ENCODE measurements at places on chromosomes 7 and 10.
A peak's percentile ranks its signal among the peaks of the same experiment; 100 is the strongest.

GRCh38 chr7:29113384-29114102, 32.8 kb downstream of the CPVL start:
- DNase-seq = no peak

DNA sequence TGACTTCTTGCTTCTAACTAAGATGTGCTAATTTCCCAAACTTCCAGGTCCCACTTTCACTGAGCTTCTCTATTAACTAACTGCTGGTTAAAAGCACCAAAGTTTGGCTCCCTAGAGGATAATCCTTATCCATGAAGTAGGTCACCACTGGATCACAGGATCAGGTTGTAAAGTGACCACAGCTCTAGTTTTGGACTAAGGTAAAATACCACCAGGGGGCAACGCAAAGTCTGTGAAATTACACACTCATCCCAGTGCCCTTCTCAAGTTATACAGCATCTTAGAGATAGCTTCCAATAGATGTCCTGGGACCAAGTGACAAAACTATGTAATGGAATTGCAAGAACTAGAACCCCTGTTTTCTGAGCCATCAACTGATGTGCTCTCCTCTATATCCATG, 116.4 kb upstream of the ASAH2 start:
- no peak for DNase-seq

DNA sequence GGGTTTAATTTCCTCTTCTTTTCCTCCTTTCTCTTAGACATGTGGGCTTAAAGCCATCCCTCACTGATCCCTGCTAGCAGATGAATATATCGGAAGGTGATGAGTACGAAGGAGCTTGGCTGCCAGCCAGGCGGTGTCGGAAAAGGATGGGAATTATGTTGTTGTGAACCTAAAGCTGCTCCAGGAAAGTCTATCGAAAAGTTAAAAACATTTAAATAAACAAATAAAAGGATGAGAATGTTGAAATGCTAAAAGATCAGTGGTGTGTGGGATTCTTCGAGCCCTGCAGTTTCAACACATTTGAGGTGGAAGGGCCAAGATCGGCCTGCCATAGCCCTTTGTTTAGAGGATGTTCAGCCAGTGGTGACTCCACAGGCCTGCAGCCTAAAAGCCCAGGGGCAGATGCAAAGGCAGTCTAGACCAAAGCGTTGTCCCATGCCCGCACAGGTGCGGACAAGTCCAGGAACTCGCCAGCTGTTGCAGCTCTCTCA, 107.9 kb downstream of the JCAD start:
- DNase-seq = no peak

DNA sequence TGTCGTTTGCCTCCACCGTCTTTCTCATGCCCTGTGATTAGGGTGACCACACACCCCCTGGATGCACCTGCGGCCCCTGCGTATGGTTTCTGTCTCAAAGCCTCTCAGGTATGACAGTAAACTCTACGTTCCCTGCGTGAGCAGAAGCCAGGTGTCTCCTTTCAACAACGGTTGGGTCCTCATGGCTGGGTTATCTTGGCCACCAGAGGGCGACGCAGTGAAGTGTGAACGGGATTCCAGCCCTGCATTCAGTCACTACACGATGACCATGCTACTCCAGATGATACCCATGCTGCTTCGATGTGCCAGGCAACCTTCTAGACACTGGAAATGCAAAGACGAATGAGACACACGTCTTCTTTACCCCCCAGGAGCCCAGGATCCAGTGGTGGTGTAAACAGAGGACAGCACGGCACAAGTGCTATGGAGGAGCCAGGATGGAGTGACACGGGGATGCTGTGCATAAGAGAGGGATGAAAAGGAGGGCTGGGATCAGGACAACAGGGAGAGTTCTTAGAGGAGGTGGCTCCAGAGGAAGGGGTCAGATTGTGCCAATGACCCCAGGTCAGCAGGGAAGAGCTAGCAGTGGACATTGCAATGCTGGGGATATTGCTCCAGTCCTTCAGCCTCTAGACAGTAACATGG, 228.1 kb upstream of the PFKP start:
- no peak for DNase-seq

- DNase-seq = no peak
Measured at GRCh38 chr7:134752006-134752760, 27.3 kb upstream of the CALD1 start.

- DNase-seq = no peak
Measured at GRCh38 chr10:84452003-84452402, 123.6 kb downstream of the CCSER2 start.

DNA sequence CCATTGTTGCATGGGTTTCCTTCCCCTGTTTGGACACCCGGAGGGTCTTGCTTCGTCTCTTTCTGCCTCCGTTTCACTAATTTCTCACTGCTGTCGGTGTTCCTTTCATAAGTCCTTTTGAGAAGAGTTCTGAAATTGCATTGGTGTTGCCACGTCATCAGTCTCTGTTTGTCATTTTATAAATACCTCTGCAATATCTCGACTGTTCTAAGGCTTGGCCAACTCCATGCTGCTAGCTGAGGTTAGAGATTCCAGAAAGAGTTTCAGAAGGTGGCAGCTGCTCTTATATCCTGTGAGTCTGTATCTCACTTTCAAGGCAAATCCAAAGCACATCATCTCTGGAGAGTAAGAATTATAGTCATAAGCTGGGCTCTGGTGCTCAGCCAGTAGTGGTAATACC, 148.0 kb upstream of the INSYN2A start:
- no peak for DNase-seq

DNA sequence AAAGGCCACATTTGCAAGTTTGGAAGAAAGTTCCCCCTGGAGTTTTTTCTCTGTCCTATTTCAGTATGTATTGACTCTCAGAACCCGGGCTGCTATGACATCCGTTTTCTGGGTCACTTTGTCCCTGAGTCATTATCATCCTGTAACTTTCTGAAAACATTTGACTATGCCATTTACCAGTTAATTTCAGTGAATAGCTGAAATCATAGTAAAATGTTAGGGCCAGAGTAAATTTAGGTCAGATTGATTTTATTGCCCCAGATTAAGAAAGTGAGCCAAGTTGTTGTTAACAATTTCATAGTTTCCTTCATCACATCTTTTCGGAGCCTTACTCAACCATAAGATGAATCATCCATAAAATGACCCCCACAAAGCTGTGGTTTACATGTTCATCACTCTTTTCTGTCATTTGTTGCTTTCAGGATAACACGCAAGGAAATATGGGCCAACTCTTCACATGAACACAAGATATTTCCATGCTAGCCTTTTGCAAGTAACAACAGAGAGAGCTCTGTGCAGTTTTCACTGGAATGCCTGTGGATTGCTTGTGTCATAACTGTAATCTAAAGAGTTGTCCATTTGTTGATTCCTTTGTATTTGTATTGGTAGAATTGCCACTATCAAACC, 3.9 kb upstream of the MACC1 start:
- DNase-seq = no peak

DNA sequence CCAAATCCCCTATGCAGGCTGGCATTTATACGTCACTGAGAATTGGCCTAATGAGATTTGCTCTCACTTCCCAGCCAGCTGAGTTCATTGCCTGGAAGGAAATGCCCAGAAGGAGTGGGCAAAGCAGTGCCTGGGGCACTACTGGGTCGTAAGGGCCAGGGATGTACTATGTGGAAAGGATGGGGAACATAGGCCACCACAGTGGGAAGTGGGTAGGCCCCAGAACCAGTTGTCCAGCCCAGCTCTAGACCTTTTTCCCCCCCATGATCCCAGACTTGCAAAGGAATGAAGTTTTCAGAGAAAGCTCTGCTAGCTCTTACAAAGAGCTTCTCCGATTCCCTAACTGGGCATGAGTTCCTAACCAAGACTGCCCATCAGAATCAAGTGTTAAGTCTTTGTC, 13.9 kb downstream of the TRPV5 start:
- no peak for DNase-seq

DNA sequence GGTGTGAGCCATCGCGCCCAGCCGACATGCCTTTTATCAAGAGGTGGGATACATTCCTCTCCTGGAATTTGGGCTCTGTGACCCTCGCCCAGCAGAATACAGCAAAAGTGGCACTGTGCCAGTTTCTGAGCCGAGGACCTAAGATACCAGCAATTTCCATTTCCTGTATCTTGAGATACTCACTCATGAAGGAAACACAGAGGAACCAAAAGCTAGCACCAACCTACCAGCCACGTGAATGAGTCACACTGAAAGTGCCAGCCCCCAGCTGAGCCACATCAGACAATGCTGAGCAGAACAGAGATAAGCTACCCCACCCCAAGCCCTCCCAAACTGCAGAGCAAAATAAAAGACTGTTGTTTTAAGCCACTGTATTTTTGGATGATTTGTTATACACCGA, 56.3 kb downstream of the CACUL1 start:
- DNase-seq = peak; percentile 94

DNA sequence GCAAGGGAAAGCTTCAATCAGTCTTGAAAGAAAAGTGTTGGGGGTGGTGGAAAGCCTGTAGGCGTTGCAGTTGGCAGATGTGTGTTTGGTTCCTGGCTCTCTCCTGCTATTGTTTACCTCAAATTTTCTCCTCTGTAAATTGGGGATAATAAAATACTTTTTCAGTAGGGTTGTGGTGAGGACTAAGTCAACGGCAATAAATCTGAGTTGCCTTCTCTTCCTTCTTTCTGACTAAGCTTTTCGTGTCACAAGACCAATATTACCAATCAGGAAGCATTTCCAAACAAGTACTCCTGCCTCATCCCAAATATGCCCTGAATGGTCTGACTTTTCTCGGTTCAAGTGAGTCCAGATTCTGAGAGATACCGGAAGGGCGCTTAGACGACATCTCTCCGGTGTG, 54.0 kb downstream of the CREB5 start:
- no peak for DNase-seq

GRCh38 chr10:59176241-59177030, at the start of gene PHYHIPL:
TSS of gene PHYHIPL (plus strand) at chr10:59176643. CDS start at chr10:59176854, 211 bp downstream.
- no peak for DNase-seq

DNA sequence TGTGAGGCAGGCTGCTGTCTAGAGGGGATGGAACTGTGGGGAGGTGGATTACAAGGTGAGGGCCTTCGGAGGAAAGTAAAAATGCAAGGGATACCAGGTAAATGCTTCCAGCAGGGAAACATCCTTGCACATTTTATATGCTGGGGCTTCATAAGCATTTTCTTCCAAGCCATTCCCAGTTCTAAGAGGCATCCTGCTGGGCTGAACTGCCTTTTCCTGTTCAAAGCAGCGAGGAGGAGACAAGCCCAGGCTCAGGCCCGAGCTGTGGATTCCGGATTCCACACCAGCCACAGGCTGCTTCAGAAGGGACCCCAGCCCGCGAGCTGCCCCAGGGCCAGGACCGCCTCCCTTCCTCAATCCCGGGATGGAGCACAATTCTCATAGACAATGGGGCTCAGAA, 249.7 kb downstream of the TNS3 start:
- DNase-seq = no peak

GRCh38 chr7:72112530-72112929, 299.6 kb downstream of the CALN1 start:
- DNase-seq = no peak

- DNase-seq = no peak
Measured at GRCh38 chr7:1192171-1192676, 32.2 kb upstream of the ZFAND2A start.

- DNase-seq = no peak
Measured at GRCh38 chr10:10846504-10846900, 171.2 kb upstream of the CELF2 start.

DNA sequence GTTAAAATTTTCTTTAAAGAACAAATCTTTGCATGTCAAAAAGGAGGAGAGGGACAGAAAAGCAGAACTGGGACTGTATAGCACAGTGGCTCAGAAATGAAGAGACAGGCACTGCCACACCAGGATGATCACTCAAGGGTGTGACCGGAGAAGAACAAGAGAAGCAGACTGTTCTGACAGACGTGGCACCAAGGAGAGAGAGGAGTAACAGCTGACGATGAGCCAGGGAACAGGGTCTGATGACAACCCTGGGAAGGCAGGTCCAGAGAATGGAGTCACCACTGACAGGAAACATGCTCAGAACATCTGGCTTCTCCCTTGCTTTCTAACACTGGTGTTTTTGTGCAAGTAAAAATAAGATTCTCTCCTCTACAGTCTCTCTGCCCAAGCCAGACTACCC, 14.6 kb upstream of the VAX1 start:
- DNase-seq = no peak

GRCh38 chr7:106019470-106019820, 56.4 kb downstream of the CDHR3 start:
- no peak for DNase-seq

GRCh38 chr10:112887968-112888367, 62.1 kb upstream of the TCF7L2 start:
- no peak for DNase-seq

DNA sequence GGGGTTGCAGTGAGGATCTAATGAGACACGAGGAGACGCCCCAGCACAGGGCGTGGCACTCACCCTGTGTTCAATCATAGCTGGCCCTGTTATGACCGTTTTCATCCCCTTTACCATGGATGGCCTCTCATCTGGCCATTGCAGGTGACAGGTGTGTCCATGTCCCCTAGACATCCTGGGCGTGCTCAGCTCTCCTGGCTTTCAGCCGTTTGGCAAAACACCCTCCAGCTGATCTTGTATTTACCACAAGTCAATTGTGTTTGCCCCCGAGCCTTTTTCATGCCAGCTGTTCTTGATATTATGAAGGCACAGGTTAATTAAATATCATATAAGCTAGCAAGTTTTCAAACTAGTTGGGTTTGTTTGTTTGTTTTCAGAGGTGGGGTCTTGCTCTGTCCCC, 97.1 kb downstream of the CHST15 start:
- no peak for DNase-seq

- DNase-seq = no peak
Measured at GRCh38 chr7:18529239-18529638, 33.7 kb downstream of the HDAC9 start.

GRCh38 chr10:11683529-11684320, 58.5 kb upstream of the ECHDC3 start:
- DNase-seq = no peak

- DNase-seq = no peak
Measured at GRCh38 chr7:376306-377079, 86.5 kb downstream of the FOXL3 start.

DNA sequence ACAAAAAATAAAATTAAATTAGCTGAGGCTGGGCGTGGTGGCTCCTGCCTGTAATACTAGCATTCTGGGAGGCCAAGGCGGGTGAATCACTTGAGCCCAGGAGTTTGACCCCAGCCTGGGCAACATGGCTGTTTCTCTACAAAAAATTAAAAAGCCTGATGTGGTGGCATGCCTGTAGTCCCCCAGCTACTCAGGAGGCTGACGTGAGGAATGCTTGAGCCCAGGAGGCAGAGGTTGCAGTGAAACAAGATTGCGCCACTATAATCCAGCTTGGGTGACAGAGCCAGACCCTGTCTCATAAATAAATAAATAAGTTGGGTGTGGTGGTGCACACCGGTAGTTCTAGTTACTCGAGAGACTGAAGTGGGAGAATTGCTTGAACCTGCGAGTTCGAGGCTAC, 65.1 kb downstream of the GNA12 start:
- no peak for DNase-seq

DNA sequence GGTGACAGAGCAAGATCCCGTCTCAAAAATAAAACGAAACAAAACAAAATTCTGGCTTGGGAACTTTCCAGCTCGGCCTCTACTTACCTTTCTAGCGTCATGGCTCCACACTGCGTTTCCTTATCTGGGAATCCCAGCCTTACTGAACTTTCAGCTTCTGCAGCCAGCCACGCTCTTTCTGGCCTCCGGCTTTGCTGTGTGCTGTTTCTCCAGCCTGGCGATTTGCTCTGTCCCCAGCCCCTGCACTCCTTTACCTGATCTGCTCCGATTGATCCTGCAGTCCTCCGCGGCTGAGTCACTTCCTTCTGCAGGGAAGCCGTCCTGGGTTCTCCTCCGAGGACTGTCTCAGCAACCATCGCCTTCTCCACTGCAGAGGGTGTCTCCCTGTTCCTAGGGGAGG, 71.0 kb upstream of the FAM171A1 start:
- DNase-seq = no peak

- no peak for DNase-seq
Measured at GRCh38 chr7:77482015-77482414, 55.1 kb upstream of the PTPN12 start.

Data from CD4-positive, alpha-beta memory T cell (primary cell).